Activated naive CD4-positive, alpha-beta T cell (primary cell): ENCODE measurements at places on chromosomes 7 and 10.

- no peak for DNase-seq
Measured at GRCh38 chr10:127802531-127803095, 65.6 kb downstream of the FOXI2 start.

GRCh38 chr7:11206177-11206899 is 232.7 kb downstream of the PHF14 start:
- no peak for DNase-seq

DNA sequence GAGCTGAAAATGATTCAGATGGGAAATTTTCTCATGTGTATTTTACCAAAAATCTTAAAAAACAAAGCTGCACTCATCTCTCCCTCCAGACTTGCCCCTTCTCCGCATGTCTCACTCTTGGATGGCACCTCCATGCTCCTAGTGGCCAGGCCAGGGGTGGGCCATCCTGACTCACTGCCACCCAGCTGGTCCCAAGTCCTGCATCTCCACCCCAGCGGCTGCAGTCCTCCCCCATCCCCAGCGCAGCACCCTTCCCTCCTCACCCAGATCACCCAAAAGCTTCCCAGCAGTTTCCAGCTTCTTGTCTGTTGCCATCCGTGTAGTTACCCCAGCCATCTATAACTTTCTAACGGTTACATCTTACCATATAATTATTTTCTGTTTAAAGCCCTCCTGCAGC is 53.0 kb upstream of the INSIG1 start:
- DNase-seq: no peak

DNA sequence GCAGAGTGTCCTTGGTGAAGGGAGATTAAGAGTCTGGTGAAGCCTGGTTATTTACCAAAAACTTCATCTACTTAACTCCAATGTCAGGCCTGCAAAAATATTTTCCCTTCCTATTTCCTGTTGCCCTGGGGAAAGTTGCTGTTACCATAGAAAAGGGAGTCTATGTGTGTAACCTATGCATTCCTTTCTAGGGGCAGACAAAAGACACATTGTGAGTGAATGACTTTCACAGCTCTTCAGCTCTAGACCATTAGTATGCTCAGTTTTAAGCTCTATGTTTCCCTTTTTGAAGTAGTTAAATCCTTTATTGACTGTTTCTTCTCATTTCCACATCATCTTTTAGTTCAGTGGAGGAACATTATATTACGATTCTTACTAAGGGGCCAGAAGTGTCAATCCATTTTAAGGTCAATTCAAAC is 45.6 kb upstream of the SGCE start:
- DNase-seq: no peak

DNA sequence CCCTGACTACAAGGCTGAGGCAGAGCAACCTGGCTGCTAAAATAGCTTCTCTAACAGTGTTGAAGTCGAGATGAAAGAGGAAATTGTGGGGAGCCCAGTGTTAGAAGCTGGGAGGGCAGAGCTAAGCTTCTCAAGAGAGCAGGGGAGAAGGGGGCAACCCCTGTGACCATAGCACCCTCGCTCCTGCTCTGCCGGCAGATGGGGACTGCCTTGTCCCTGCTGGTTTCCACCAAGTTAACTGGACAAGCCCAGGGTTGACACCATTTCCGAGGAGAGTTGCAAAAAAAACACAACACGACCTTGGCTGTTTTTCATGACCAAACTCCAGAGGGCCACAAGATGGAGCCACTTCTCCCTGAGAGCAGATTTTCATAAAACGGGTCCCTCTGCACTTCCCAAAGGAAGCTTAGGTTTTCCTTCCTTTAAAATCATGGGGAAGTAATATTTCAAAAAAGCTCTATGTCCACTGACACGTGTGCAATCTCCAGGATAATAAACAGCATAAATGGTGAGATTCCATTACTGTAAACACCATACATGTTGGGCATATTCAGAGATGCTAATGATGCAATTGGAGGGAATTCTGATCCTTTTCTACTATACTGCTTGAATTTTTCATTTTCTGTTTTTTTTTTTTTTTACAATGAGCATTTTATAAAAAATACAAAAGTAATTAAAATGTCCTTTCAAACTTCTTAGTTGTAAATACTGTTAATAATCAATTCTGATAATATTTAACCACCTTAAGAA is 140.4 kb downstream of the PIP4K2A start:
- no peak for DNase-seq

- DNase-seq: no peak
Measured at GRCh38 chr7:30453921-30454320, 24.7 kb downstream of the NOD1 start.

- no peak for DNase-seq
Measured at GRCh38 chr7:36188906-36189305, 35.9 kb downstream of the EEPD1 start.

- no peak for DNase-seq
Measured at GRCh38 chr10:71657604-71658466, 61.7 kb downstream of the C10orf105 start.

GRCh38 chr10:17882557-17882956 is 69.2 kb upstream of the SLC39A12 start:
- DNase-seq: no peak

GRCh38 chr10:79416578-79417255 is 28.7 kb downstream of the ZCCHC24 start:
- DNase-seq: no peak

DNA sequence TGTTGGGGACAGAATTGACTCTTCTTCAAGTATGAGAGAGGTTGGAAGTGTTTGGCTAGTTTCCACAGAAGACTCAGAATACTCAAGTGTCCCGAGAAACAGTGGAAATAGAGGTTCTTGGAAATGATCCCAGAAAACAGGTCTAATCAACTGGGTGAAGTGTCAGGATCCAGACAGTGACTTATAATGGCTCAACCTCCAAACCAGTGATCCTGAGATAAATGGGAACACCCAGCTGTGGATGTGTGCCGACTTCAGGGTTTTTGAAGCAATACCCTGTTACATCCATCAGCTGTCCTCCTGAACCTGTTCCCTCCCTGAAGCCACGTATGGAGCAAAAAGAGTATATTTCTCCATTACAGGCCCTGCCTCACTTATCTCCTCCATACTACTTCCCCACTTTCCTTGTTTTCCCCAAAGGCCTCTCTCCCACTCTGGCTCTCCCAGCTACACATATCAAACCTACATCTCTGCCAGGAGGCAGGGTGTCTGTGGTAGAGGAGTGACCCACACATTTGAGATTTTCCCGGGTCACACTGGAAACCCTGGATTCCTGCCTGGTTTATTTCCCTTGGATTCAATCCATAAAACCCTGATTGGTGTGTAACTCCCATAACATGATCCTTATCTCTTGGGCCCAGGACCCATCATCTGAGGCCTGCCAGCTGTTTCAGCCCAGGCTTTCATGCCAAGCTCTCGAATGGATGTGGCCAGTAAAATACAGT is 17.6 kb upstream of the ELOVL3 start:
- DNase-seq: no peak

DNA sequence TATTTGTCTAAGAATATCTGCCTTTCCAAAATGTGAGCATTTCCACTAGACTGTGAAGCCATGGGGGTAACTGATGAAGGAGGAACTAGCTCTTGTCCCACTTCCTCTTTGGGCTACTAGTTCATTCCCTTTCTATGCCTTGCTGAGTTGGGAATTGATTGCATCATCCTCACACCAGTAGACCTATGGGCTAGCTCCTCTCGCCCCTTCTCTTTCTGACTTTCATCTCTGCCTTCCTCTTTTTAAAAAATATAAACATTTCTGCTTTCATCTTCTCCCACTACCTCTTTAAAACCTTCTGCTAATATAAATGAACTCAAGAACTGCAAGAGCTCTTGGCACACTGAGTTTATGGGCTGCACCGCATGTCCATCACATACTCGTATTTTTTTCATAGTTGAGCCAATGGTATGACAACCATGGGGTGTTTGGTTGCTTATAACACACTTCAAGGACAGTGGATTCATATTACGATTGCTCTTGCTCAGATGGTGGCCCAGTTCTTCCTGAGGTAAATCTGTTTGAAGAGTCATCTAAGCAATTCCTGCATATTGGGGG is 182.0 kb downstream of the REEP3 start:
- DNase-seq: no peak

DNA sequence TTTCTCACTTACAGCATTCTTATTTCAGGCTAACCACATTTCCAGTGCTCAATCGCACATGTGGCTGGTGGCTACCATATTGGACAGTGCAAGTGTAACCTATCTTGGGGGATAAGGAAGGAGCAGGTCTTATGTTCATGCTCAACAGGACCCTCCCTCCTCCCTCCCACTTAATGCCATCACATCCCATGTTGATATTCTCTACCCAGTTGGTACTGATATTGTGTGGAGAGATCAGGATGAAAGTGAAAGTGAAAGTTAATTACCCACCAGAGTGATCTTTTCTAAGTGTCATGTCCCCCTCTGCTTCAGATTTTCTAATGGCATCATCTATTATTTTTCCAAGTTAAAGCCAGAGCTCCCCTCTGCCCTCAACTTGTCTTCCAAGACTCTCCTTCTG is 91.6 kb downstream of the BMPER start:
- DNase-seq: no peak

GRCh38 chr7:14821757-14822480 is 80.6 kb downstream of the DGKB start:
- no peak for DNase-seq

- no peak for DNase-seq
Measured at GRCh38 chr10:110429301-110429700, 68.4 kb upstream of the DUSP5 start.

DNA sequence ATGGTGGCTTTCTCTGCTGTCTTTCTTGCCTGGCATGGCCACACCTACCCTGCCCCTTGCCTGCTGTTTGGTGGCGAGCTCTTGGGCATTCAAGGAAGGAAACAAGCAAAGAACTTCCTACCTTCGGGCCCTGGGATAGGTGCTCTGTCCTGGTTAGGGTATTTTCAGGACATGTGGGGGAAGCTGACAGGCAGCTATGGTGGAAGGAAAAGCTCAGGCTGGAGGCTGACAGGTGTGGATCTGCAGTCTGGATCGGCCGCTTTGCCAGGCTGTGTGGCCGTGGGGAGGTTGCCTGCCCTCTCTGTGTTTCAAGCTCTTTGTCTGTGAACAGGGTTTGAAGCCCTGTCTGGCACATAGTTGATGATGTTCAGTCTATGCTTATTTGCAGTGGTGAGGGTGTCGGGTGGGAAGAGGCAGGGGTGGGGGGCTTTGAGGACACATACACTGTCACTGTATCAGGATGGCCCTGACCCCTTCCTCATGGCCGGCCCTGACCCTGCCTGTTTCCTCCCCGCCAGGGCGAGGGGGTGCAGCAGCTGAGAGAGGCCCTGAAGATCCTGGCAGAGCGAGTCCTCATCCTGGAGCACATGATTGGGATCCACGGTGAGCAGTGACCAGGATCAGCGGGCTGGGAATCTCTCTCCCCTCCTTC is 73.7 kb downstream of the MYL10 start:
- no peak for DNase-seq

- no peak for DNase-seq
Measured at GRCh38 chr7:14381936-14382335, 392.5 kb upstream of the ETV1 start.

GRCh38 chr7:103689255-103689654 is 243.2 kb upstream of the SLC26A5 start:
- DNase-seq: no peak

GRCh38 chr7:15525652-15526263 is 36.1 kb downstream of the AGMO start:
- DNase-seq: no peak

DNA sequence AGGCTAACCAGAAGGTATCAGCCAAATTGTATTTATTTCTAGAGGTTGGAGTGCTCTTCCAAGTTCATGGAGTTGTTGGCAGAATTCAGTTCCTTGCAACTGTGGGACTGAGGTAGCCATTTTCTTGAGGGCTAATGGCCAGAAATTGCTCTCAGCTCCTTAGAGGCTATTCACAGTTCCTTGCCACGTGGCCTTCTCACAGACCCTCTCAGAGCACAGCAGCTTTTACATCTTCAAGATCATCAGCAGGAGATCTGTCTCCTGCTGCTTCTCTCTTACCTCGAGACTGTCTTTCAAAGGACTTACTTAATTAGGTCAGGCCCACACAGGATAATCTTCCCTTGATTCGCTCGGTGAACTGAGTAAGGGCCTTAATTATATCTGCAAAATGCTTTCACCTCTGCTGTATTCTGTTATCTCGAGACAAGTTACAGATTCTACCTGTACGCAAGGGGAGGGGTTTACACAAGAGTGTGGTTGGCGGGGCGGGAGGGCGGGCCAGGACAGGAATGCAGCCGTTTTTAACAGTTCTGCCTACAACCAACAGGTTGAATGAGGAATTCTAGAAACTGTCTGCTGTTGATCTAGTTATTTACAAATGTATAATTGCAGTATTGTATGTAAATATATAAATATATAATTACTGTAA is 15.0 kb downstream of the MIOS start:
- no peak for DNase-seq

DNA sequence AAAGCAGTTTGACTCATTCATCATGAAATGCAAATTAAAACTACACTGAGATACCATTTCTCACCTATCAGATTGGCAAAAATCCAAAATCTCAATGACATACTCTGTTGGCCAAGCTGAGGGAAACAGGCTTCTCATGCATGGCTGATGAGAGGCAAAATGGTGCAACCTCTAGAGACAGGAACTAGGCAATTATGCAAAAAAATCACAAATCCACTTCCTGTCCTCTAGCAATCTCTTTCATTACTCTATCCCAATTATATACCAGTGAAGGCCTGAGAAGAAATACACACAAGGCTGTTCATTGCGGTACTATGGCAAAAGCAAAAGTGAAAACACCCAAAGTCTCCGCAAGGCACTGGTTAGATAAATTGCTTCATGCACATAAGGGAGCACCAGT is 25.9 kb upstream of the PTPRN2 start:
- DNase-seq: no peak

DNA sequence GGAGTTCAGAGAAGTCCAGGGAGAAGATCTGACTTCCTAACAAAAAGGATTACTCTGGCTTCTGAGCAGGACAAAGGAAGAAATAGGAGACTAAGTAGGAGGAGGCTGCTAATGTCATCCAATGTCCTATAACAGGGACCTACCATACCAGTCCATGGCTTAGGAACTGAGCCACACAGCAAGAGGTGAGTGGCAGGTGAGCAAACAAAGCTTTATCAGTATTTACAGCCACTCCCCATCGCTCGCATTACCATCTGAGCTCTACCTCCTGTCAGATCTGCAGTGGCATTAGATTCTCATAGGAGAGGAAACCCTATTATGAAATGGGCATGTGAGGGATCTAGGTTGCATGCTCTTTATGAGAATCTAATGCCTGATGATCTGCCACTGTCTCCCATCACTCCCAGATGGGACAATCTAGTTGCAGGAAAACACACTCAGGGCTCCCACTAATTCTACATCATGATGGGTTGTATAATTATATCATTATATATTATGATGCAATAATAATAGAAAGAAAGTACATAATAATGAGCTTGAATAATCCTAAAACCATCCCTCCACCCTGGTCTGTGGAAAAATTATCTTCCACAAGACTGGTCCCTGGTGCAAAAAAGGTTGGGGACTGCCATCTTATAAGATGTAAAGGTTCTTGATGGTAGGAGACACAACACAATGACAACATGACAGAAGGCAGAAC is 487.4 kb downstream of the PLXDC2 start:
- DNase-seq: no peak
